ENCODE measurements at places on chromosomes 6 and 20.

DNA sequence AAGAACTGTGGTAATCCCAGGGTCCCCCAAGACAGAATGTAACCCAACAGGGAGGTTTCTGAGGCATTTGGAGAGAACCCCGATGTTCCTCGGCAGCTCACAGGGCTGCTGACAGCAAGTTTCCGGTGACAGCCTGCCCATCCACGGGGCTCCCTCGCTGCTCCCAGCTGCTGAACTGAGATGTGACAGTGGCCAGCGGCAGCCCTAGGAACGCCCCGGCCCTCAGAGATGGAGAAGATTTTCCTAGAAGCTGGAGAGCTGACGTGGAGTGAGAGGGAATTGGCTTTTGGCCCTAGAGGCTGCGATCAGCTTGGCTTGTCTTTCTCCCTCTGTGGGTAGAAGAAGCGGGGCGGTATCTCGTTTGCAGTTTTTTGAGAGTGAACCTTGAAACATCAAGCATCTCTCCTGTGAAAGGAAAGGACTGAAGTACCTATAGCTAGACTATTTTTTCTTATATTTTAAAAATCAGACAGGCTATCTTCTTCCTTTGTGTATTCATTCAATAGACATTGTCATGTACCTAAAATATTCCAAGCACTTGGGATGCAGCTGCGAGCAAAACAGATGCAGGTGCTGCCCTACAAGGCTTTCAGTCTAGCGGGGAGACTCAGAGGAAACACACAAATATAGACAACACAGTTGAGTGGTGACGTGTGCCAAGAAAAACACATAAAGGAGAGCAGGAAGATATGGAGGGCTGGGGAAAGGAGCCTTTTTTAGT is 28.4 kb upstream of the NFATC2 start:
- ATAC-seq: no peak

- ATAC-seq: no peak
Observed at GRCh38 chr6:168916576-168917211, 337.0 kb downstream of the THBS2 start.

DNA sequence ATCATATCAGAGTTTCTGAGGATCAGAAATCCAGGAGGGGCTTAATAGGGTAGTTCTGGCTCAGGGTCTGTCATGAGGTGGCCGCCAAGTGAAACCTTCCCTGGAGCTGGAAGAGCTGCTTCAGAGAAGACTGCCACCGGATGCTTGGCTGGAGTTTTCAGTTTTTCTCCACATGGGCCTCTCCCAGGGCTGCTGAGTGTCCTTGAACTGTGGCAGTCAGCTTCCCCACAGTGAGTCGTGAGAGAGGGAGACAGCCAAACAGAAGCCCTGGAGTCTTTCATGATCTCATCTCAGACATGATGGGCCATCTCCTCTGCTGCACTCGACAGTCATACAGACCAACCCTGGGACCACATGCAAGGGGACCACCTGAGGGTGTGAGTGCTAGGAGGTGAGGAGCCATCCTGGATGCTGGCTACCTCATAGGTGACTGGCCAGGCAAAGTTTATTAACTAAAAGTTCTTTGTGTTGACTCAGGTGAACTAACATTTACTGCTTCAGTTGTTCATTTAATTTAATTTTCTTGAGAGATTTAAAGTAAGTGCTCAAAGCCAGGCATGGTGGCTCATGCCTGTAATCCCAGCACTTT is 71.5 kb downstream of the SHLD1 start:
- no peak for ATAC-seq

GRCh38 chr20:63370618-63371187 is 9.6 kb upstream of the CHRNA4 start:
- no peak for ATAC-seq

GRCh38 chr6:144480473-144480872 is 195.3 kb downstream of the UTRN start:
- no peak for ATAC-seq

DNA sequence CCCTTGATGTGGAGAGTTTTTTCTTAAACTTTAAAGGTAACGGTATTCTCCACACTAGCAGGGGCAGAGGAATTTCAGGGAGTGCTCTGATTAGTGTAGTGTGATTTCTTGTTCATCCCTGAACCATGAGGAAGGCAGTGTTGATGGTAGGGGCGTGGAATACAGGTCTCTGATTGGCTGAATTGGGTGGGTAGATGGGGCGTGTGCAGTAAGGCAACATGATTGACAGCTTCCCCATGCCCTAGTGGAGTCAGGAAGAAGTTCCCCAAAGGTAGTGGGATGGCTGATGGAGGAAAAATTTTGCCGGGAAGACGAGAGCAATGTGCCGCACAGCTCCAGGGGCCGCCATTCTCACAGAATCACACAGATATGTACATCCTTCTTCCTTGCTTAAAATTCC is 97.4 kb upstream of the SALL4 start:
- no peak for ATAC-seq
